ENCODE measurements at places on chromosomes 11 and 22.

DNA sequence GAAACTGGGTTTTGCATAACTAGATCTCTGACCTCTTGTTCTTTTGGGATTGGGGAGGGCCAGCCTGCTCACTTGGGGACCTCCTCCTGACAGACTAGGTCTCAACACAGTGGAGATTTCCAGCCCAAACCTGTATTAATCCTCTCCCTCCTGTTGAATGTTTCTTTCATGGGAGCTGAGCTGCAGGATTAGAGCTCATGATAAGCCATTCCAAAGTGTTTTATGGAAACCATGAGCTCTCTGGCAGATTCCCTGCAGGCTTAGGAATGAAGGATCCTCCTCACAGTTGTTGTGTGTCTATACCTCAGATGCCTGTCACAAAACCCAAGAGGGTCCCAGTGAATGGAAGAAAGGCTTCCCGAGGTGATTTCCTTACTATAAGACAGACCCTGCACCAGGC is 248.4 kb upstream of the B3GAT1 start:
- DNase-seq = no peak

- DNase-seq = no peak
Observed at GRCh38 chr11:115391160-115391559, 113.1 kb downstream of the CADM1 start.

DNA sequence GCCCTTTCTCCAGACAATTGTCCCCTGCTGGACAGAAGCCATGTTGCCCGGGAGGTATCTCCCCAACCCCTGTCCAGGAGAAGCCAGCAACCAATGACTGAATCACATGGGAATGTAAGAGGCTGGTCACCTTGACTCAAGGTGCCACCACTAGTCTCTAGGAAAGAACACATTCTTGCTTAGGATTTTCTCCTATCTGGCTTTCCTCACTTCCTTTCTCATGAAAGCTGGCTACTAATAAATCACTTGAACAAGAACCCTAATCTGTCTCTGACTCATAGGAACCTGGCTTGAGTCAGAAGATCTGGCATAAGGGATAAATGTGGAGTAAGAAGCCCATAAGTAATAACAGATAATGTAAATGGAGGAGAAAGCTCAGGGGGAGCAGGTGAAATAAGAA is 101.4 kb upstream of the C11orf87 start:
- no peak for DNase-seq

DNA sequence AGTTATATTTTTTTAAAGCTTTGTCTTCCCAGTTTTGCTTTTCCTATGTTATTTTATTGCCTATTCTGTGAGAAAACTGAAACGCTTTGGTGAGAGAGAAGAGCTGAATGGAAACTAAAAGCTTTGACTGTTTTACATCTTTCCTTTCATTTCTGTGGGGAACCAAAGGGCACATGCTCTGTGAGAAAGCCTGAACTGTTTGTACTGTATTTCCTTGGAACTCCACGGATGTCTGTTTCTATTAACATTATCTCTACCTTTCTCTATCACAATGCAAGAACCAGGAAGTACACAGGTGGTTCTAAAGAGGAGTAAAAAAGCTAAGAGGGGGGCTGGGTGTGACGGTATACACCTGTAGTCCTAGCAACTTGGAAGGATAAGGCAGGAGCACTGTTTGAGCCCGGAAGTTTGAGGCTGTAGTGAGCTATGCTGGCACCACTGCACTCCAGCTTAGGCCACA is 43.8 kb downstream of the CELF1 start:
- DNase-seq = no peak

DNA sequence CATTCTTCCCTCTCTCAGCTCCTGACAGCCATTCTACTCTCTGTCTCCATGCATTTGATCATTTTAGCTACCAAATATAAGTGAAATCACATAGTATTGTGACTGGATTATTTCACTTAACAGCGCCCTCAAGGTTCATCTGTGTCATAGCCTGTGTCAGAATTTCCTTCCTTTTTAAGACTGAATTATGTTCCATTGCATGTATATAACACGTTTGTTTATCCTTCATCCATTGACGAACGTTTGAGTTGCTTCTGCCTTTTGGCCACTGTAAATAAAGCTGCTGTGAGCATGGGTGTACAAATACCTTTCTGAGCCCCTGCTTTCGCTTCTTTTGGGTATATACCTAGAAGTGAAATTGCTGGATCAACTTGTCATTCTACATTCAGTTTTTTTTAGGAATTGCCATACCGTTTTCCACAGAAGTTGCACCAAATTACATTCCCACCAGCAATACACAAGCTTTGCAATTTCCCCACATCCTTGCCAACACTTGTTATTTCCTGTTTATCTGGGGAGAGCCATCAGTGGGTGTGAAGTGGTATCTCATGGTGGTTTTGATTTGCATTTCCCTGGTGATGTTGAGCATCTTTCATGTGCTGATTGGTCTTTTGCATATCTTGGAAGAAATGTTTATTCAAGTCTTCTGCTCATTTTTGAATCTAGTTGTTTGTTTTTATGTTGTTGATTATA is 17.5 kb downstream of the GLB1L2 start:
- DNase-seq = no peak

- no peak for DNase-seq
Observed at GRCh38 chr11:13328286-13328685, 50.7 kb downstream of the BMAL1 start.

- no peak for DNase-seq
Observed at GRCh38 chr11:61628662-61628970, 47.7 kb upstream of the SYT7 start.

GRCh38 chr11:128189823-128190222 is 397.5 kb downstream of the ETS1 start:
- no peak for DNase-seq

- no peak for DNase-seq
Observed at GRCh38 chr11:45933846-45934579, 11.6 kb downstream of the LARGE2 start.

- DNase-seq = peak; percentile 49
Observed at GRCh38 chr11:118691926-118692830, 12.7 kb upstream of the TREH start.

DNA sequence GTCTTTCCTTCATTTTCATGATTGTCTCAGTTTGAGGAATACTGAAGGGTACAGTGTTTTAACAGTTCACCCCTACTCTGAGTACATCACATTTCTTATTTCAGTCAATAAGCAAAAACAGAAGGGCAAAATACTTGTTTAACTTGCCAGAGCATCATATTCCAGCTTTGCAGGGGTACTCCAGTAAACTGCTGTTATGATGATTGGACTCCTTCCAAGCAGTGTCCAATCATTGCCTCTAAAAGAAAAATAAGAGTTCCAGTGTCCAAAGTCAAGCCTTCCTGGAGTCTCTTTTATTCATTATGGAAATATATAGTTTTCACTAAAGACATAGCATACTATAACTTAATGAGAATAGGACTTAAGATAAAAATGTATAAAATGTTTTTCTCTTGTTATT is 105.1 kb downstream of the FANCF start:
- no peak for DNase-seq

- DNase-seq = no peak
Observed at GRCh38 chr11:126830216-126830806, 170.3 kb downstream of the KIRREL3 start.

- peak; percentile 54 for DNase-seq
Observed at GRCh38 chr22:23119494-23120414, 22.0 kb downstream of the RSPH14 start.

DNA sequence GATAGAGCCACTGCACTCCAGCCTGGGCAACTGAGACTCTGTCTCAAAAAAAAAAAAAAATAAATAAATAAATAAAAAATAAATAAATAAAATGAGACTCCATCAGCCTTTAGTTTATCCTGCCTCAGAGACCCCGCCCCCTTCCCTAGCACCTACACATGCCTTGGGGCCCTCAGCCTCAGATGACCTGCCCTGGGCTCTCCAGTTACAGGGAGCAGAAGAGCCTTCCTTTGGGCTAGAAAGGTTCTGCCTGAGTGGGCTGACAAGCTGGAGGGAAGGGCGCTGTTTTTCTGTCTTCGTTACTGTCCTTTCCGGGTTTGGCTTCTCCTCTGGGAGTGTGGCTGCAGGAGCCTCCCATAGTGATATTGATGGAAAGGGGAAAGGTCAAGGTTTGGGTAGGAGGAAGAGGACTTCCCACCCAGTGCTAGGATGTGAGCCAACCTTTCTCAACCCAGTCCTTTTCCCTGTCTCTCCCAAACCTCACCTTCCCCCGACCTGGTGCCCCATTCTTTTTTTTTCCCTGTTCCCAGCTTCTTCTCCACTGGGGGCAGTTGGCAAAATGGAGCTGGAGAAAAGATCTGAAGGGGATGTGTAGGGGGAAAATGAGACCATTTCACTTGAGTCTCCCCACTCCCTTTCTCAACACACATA is 1.5 kb upstream of the SF3B2 start:
- DNase-seq = no peak

DNA sequence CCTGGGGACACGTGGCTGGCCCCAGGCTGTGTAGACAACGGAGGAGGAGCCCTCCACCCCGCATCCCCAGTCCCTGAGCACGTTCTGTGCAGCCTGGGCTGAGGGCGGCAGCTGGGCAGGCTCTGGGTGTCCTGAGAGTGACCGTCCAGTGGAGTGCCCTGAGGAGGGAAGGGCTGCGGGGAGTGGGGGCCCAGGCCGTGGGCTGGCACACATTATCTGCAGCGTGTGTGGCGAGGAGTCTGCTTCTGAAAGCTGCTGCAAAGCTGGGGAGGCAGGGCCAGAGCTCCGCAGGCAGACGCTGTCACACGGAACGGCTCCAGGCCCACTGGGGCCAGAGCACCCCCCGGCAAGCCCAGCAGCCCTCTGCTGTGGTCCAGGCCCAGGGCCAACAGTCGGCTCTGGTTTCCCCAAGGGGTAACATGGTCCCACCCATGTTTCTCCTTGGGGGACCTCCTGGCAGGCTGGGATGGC is 835 bp upstream of the ANO9 start:
- DNase-seq = no peak

- DNase-seq = peak; percentile 53
Observed at GRCh38 chr11:2581151-2581930, 118.5 kb downstream of the KCNQ1OT1 start.

- DNase-seq = no peak
Observed at GRCh38 chr11:9887472-9887871, 223.6 kb downstream of the SWAP70 start.

GRCh38 chr22:32000181-32000580 is 42.9 kb upstream of the SLC5A1 start:
- no peak for DNase-seq

DNA sequence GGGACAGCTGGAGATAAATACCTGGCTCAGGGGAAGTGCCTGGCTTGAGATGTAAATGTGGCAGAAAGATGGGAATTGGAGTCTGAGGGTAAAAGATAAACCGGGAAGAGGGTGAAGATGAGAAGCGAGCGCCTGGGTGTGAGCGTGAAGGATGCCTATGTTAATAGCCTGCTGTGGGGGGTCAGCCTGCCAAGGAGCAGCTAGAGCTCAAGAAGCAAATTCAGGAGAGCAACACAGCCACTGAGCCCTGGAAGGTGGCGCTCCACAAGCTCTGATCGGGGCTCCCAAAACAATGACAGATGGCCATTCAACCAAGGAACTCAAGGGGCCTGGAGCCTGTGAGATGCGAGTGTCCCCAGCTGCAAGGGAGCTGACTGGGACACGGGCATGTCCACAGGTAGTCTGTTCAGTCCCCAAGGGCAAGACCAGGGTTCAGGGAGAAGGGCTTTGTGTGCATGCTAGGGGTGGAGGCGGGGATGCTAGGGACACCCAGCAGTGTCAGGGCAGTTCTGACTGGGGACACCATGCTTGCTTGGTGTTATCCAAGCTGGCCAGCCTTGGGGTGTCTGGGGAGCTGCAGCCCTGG is 2.8 kb downstream of the GSC2 start:
- no peak for DNase-seq

DNA sequence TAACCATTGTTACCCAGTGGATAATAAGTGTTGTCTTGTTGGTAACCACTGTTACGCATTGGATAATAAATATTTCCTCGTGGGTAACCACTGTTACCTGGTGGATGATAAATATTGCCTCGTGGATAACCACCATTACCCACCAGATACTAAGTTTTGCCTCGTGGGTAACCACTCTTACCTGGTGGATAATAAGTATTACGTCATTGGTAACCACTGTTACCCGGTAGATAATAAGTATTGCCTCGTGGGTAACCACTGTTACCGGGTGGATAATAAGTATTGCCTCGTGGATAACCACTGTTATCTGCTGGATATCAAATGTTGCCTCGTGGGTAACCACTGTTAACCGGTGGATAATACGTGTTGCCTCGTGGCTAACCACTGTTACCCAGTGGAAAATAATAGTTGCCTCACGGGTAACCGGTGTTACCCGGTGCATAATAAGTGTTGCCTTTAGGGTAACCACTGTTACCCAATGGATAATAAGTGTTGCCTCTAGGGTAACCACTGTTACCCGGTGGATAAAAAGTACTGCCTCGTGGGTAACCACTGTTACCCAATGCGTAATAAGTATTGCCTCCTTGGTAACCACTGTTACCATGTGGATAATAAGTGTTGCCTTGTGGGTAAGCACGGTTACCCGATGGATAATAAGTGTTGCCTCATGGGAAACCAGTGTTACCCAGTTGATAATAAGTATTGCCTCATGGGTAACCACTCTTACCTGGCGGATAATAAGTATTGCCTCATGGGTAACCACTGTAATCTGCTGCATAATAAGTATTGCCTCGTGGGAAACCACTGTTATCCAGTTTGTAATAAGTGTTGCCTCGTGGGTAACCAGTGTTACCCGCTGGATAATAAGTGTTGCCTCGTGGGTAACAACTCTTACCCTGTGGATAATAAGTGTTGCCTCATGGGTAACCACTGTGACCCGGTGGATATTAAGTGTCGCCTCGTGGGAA is 21.9 kb upstream of the NXPE4 start:
- DNase-seq = no peak

GRCh38 chr11:59216641-59217564 is 4.2 kb upstream of the MPEG1 start:
- peak; percentile 28 for DNase-seq

GRCh38 chr22:46116491-46116958 is 33.8 kb upstream of the PPARA start:
- DNase-seq = peak; percentile 85

DNA sequence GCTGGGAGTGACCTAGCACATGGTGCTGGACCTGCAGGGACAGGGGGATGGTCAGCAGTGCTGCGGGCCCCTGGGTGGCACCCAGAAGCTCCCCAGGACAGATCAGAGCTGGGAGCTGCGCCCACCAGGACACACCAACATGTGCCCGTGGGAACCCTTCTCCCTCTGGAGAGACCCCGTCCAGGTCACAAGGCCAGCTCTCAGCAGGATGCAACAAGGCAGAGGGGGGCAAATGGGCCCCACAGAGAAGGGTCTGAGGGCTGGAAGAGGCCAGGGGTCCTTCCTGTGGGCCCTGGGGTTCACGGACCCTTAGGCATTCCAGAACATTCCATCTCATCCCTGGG is 6.2 kb downstream of the DUSP8 start:
- DNase-seq = no peak

DNA sequence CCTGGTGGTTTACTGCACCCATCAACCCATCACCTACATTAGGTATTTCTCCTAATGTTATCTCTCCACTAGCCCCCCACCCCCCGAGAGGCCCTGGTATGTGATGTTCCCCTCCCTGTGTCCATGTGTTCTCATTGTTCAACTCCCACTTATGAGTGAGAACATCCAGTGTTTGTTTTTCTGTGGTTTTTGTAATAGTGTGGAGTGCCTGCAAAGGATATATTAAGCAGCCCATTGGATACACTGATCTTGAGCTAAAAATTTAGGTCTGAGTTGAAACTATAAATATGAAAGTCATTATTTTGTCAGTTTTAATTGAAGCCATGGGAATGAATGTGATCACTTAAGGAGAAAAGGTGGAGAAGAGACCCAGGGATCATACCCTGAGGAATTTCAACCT is 23.0 kb downstream of the MRPL48 start:
- DNase-seq = no peak

- no peak for DNase-seq
Observed at GRCh38 chr11:85021058-85021457, 606.1 kb downstream of the DLG2 start.

Data from activated naive CD4-positive, alpha-beta T cell treated with anti-CD3 and anti-CD28 coated beads, Interleukin-2, amount 50 U/mL, for 72 hours (primary cell).